A673 (cell line): ENCODE measurements at places on chromosomes 11 and 22.
A peak's percentile ranks its signal among the peaks of the same experiment; 100 is the strongest.

GRCh38 chr22:43136255-43136654, 6.9 kb downstream of the MCAT start:
- peak; percentile 62 for DNase-seq

DNA sequence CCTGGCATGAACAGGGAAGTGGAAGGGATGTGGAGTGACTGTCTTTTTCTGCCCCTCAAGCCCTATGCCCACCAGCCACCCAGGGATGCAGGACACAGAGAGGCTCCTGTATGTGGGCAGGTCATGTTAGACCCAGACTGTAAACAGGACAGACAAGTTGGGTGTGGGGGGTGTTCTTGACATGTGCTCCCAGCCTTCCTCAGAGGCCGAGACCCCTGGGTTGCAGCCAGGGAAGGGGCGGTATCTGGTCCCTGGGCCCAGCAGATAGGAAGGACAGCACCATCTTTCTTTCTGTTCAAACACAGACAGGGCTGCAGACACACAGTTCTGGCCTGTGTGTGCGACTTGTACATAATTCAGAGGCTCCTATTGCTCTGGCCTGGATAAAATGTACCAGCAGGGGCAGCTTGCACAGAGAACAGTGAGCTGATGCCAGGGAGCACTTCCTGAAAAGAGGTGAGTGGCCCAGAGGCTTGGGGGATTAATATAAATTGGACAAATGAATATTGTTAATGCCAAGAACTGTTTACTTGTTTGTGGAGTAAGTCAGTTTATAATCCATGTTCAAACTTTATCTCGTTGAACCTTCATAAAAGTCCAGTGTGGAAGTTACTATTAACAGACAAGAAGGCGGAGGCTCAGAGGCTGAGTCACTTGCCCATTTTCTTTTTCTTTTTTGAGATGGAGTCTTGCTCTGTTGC, 16.6 kb downstream of the GDPD5 start:
- DNase-seq, result no peak

DNA sequence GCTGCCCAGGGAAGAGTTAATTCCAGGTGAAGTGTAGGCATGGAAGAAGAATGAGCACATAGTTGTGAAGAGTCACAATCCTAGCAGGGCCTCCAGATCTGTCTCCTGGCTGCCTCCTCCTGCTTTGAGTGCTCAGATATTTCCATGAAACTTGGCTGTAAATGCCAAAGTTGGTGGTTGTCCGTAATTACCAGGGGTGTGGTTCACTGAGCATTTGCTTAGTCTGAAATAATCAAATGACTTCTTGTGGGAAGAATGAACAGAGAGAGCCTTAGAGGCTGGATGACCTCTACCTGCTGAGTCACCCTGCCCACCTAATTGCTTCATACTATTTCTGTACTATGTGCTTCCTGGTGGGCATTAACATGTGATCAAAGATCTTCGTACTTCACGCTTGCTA, 50.9 kb downstream of the APIP start:
- DNase-seq, result no peak

DNA sequence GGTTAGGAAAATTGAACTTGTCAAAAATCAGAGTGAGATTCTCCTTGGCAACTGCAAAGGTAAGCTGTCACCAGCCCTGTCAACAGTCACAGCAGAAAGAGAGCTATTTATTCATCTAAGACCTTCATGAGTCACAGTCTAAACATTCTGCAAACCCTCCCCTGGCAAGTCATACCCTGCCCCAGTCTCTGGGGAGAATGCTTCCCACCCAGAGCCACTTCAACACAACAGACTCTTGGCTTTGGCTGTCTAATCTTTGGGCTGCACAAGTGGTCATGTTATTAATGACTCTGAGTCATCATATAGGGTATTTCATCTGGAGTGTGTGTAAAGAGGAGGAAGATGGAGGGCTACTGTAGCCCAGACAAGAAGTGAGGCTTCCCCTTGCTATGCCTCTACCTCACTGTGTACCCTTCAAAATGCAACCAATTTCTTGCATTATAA, 153.4 kb downstream of the CCDC34 start:
- DNase-seq, result peak; percentile 100

DNA sequence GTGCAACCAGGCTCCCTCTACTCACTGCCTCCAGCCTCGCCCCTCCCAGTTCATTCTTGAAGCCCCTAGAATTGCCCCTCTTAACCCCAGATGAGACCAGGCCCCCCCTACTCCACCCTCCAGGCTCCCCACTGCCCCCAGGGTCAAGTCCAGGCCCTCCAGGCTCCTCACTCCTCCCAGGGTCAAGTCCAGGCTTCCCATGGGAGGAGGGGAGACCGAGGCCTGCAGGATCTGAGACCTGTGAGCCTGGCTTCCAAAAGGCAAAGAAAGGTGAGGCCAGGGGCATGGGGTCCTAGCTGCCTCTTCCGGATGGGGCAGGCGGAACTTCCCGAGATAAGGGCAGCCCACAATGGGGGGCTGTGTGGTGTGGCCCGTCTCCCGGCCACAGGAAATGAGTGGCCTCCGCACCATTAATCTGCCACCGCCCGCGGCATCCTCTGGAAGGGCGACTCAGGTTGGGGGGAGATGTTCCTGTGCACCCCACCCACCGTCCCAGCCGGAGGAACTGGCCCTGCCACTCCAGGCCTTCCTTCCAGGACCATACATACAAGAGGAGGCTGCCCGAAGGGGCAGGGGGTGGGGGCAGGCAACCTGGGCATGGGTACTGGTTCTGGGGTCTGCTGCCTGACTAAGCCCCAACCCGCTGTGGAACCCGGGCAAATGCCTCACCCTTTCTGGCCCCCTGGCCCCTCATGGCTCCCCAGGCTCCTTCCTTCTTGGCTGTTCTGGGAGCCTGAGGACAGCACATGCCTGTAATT, 35.1 kb upstream of the WNT11 start:
- DNase-seq, result no peak

- no peak for DNase-seq
These were observed 86.1 kb upstream of the SEPTIN5 start for GRCh38 chr22:19628038-19628776.
